ENCODE measurements at places on chromosomes 2 and 18. TPM values are rescaled to one million over a fixed set of nuclear protein-coding genes. Genes with fewer than 3 reads are reported as not detected.
A peak's percentile ranks its signal among the peaks of the same experiment; 100 is the strongest.

The SF3B6 gene
- total RNA-seq = 48.3 TPM

The CD8B2 gene
- total RNA-seq = not detected

DNA sequence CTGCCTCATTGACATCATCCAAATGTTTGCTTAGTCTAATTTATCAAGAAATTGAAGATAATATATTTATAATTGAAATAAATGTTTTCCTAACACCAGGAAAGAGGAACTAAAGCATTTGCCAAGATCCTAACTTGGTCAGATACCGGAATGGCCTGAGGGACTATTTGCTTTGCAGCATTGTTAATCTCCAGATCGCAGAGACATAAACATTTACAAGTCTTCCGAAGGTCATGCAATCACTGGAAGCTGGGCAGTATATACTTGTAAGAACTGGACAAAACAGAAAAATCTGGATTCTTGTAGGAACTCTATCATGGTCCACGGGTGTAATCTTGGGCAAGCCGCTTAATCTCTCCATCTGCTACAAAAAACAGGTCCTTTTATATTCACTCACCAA, 42.2 kb downstream of the CYBRD1 start:
- DNase-seq = no peak

The IL1F10 gene
- total RNA-seq = not detected

- DNase-seq = no peak
These were observed 89.8 kb upstream of the SMIM21 start for GRCh38 chr18:75517286-75517685.

- no peak for DNase-seq
These were observed 716.4 kb upstream of the ZNF804A start for GRCh38 chr2:183881978-183882377.

- no peak for DNase-seq
These were observed 72.9 kb upstream of the APCDD1 start for GRCh38 chr18:10381516-10381915.

The EPB41L3 gene
- total RNA-seq = 1.7 TPM

DNA sequence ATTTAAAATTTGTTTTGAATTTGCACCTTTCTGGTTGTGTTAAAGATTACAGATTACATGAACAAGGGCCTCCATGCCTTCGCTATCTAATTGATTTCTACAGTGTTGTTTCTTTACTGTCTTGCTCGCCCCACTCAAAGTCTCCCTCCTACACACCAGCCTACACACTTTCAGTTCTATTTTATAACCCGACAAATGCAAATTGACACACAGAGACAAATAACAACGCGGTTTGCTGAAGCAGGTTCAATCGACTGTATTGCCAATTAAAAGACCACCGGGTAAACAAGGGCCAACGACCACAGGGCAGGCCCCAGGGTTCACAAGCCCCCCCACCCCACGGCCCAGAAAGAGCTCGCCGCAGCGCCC, 869 bp downstream of the STARD7 start:
- no peak for DNase-seq

DNA sequence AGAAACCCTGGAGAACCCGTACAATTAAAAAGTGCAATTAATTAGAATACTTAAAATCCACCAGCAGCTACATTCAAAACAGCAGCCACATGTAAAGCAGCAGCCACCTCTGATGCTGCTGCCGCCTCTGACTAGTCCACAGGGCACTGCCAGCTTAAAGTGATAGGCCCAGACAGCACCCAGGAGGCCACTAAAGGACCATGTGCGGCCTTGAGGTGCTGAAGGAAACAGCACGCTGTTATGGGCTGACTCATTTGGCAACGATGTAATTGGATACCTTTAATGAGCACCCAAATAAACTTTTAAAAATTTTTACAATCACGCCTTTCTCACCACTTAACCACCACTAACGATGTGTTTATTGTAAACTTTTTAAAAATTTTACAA, 209.3 kb upstream of the NCKAP5 start:
- DNase-seq = no peak

DNA sequence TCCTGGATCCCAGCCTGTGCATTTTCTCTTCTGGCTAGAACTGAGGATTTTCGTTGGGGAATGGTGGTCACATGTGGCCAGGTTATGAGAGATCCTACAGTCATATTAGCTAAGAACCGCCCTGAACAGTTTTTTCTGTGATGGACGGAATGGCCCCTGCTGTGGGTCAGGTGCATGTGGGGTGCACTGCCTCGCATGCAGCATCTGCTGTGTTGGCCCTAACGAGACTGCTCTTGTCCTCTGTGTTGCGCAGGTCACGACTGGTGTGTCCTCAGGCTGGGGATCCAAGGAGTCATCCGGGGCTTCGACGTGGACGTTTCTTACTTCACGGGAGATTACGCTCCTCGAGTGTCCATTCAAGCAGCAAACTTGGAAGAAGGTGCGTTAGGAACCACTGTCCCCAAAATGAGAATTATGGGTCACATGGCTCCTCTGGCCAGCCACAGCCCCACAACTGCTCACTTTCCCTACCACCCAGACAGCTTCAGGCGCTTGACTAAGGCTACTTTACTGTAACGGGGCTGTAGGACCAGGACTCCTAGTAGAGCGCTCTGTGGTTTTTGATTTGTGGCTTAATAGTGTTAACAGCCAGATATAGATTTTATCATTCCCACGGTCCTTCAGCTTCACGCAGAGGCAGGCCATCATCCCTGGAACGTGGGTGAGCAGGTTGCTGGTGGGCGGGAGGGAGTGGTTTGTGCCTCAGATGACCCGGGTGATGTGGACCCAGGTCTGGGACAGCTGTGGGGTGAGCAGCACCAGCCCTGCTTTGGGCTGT, 21.8 kb downstream of the ALLC start:
- no peak for DNase-seq

GRCh38 chr18:67241299-67241698, 275.2 kb downstream of the DSEL start:
- peak; percentile 28 for DNase-seq

The RFTN2 gene
- total RNA-seq = not detected

DNA sequence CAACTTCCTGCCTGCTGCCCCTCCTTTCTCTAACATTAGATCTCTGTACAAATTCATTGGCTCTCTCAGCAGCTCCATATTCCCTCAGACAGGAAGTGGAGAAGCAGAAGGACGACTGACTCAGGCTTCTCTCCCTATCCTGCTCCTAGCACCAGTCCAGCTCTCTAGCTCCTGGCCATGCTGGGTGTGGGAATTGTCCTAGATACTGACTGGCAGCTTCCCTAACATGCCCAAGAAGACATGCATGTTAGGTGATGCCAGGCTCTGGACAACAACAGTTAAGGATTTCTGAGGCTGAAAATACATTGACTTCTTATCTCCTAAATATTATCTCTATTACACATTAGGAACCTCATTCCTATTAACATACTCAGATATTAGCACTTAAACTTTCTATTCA, 292.9 kb downstream of the IKZF2 start:
- no peak for DNase-seq

GRCh38 chr2:2158189-2158826, 172.8 kb downstream of the MYT1L start:
- DNase-seq = no peak
